ENCODE measurements at places on chromosomes 16 and 17.

GRCh38 chr16:69761983-69762813, at the start of gene WWP2:
TSS of gene WWP2 (plus strand) at chr16:69762332. CDS start at chr16:69787011, 24,679 bp downstream.
- DNase-seq, result peak; percentile 72

GRCh38 chr17:48704361-48705248, 17.7 kb downstream of the PRAC1 start:
- DNase-seq, result no peak

DNA sequence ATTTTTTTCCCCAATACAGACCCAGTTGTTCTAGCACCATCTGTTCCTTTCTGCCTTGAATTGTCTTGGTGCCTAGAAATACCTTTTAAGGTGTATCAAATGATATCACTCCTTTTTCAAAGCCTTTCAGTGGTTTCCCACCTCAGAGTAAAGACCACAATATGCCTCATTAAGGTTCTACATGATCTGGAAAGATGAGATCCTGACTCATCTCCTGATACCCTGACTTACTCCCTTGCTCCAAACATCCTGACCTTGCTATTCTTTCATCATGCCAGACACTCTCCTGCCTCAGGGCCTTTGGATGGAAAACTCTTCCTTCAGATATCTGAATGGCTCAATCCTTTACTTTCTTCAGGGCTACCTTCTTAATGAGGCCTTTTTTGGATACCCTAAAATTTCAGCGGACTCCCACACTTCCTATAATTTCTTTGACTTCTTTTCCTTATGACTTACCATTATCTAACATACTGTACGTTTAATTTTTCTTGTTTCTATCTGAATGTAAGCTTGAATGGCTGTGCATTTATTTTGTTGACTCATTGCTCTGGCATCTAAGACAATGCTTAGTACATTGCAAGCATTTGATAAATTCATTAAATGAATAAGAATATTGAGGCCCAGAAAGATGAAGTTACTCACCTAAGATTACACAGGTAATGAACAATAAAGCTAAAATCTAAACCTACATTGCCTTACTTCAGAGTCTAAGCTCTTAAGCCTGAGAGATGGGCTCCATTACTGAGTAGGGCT, 19.2 kb downstream of the FLOT2 start:
- no peak for DNase-seq

GRCh38 chr17:54887787-54888186, 12.9 kb upstream of the TOM1L1 start:
- no peak for DNase-seq

GRCh38 chr16:54942353-54942943, 11.8 kb downstream of the IRX5 start:
- no peak for DNase-seq

DNA sequence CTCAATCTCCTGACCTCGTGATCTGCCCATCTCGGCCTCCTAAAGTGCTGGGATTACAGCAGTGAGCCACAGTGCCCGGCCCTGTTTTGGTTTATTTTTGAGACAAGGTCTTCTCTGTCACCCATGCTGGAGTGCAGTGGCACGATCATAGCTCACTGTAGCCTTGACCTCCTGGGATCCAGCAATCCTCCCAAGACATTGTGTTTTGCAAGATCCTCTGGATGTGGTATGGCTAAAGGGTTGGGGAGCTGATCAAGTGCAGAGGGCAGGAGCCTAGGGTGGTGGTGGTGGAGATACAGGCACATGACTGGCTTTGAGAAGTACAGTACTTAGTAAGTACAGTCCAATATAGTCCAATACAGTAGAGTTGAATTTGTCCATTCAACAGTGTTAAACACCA, 16.6 kb upstream of the TNS4 start:
- DNase-seq, result no peak

- DNase-seq, result no peak
Observed at GRCh38 chr17:71067669-71068407, 898.5 kb downstream of the KCNJ2 start.

GRCh38 chr17:57463103-57463885, 207.0 kb downstream of the MSI2 start:
- peak; percentile 68 for DNase-seq

GRCh38 chr16:68265078-68265920, 973 bp downstream of the SLC7A6 start:
- DNase-seq, result peak; percentile 32

DNA sequence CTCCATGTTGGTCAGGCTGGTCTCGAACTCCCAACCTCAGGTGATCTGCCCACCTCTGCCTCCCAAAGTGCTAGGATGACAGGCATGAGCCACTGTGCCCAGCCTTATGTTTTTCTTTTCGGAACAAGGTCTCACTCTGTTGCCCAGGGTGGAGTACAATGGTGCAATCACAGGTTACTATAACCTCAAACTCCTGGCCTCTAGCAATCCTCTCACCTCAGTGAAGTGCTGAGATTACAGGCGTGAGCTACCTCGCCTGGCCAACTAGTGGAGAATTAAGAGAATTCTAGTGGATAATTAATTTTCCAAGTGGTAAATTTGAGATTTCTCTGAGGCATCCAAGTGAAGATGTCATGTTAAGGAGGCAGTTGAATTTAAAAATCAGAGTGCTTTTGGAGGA, 2.9 kb upstream of the FBXO47 start:
- DNase-seq, result no peak

DNA sequence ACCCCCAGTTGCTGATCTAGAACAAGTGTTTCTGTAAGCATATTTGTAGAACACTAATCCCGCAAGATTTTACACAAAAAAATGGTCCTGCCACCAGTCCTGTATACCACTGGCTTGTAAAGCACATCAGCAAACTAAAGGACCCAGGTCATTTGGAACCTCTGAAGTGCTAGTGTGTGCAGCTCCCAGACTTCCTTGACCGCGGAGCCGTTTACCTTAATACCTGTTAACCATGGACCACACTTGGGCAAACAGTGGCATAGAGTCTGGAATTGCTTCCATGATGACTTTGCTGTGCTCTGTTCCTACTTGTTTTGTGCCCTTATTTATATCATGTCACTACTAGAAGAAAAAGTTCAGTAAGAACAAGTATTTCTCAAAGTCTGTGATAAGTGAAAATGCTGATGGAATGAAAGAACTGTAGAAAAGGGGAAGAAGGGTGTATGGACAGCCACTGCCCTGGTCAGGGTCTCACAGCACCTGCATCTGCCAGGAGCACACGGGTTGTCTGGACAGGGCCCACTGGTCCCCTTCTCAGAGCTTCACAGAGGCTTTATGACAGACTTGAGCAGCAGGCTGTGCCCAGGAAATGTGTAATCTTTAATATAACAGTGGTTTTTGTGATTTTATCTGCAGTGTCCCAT, 29.3 kb downstream of the ALDH3A2 start:
- DNase-seq, result no peak

DNA sequence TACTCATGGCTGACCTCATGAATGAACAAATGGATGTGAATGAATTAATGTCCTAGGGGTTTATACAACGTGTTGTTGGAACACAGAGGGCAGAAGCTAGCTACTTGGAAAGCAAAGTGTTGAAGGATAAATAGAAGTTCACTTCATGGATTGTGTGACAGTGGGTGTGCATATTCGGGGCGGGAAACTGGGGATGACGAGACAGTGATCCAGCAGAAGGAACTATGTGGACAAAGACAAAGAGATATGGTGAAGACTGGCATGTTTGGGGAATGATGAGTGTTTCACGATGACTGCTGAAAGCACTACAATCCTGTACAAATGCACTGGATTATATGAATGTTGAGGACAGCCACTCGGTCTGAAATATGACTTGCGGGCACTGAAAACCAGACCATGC, 250.5 kb upstream of the C16orf82 start:
- DNase-seq, result no peak

DNA sequence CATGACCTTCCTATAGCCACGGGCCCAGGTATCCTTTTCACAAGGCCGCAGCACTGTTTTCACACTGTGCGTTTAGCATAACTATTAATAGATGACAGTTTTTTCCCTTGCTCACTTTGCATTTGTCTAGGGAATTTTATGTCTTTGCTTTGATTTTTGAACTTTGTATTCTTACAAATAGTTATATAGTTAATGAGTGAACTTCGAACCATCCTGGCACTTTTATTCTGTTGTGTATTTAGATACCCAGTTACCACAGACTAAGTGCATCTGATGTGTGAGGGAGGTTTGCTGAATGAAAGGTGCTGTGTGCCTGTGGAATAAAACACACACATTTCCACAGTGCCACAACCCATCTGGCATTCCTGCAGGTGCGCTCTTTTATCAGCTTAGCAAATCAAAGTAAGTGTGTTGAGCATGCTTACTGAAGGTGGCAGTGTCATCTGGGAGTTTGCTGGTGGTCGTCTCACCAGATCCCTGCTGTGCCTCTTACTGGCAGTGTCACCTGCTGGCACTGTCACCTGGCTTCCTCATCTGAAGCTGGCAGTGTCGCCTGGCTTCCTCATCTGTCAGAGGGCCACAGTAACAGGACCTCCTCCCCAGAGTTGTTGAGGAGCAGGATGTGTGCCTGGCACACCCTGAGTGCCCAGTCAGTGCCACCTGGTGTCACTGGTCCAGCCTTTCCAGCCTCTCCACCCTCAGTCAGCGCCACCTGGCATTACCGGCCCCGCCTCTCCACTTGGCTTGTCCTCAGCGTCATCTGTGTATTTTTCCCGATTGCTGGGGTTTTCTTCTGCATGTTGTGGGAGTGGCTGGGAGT, 37.6 kb downstream of the USP10 start:
- no peak for DNase-seq

- DNase-seq, result no peak
Observed at GRCh38 chr17:10745231-10745630, 15.4 kb upstream of the TMEM220 start.

- no peak for DNase-seq
Observed at GRCh38 chr16:13438064-13438463, 481.9 kb upstream of the ERCC4 start.

DNA sequence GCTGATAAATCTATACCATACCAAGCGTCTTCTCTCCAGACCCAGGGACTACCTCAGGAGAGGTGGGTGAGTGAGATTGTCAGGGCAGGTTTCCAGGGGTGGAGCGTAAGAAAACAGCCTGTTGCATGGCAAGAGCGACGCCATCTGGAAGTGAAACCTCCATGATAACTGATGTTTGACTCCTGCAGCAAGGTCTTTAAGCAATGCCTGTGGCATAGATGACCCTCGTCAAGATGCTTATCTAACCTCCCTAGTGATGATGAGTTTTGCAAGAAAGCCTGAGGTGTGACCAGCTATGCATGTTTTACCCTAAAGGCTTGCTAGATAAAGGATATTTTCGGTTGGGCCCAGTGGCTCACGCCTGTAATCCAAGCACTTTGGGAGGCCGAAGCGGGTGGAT, 71.6 kb downstream of the GSG1L start:
- no peak for DNase-seq

DNA sequence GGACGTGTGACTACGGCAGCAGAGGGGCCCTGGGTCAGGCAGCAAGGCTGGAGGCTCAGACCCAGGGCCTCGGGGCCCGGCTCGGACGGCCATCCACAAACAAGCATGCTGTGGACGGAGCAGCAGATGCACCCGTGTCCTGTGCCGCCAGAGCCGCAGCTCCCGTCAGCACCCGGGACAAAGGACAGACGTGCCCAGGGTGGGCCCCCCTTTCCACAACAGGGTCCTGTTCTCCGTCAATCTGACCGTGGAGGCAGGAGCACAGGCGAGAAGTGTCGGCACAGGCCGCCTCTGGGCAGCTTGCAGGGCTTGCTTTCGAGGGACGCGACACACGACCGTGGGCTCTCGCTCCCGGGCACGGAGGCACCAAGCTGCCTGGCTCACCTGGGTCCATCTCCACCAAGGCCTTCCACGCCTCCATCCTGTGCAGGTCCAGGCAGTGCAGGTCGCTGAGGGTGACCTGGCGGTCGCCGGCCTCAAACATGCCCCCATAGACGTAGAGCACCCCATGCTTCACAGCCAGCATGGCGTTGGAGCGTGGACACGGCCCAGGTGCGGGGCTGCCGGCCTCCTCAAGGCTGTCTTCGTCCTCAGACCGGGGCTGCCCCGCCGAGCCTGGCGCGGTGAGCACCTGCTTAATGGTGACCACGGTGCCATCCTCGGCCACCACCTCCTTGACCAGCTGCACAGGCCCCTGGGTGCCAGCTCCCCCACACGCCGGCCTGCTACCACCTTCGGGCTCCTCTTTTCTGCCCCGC, 56.7 kb downstream of the KLHDC4 start:
- DNase-seq, result no peak

- no peak for DNase-seq
Observed at GRCh38 chr16:71263582-71263981, 25.6 kb downstream of the CMTR2 start.

- no peak for DNase-seq
Observed at GRCh38 chr16:23206986-23207385, 24.4 kb downstream of the SCNN1G start.

GRCh38 chr17:50212121-50212843, 10.9 kb upstream of the COL1A1 start:
- DNase-seq, result no peak

DNA sequence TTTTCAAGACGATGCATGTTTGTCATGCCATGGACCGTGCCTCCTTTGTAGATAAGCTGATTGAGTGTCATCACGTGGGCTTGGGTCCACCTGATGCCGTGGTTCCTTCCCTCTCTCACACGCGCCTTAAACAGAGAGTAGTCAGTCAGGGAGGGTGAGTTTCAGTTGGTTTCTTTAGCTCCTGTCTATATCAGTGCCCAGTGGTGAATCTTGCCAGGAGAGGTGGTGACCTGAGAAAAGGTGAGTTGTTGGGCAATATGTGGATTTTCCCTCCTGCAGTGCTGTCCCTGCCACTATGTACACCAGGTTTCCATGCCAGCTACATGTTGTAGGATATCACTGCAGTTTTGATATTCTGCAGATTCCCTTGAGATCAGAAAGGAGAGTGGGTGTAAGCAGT, 129.7 kb downstream of the LAT start:
- no peak for DNase-seq

DNA sequence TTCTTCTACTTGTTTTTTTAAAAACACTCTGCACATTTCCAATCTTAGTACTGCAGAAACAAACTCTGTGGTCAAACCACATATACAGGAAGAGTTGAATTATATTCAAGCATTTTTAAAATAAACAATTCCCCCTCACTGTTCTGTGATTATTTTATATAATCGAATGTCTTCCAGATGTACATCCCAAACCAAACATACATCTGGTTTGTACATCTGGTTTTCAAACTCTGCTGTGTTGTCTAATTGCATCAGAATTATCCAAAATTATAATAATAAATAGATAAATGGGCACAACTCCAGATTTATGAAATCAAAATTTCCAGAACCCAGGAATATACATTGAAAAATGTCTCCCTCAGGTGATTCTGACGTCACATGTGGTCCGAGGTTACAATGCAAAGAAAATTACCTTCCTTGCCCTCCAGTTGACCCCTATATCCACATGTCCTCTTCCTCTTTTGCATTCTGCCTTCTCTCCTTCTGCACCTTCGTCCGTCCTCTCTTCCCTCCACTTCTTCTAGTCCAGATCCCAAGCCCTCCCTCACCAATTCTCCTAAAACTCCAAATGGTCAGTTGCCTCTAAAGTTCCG, 13.3 kb upstream of the CCDC144A start:
- no peak for DNase-seq

- DNase-seq, result no peak
Observed at GRCh38 chr17:68942389-68942788, 12.8 kb downstream of the ABCA8 start.

- DNase-seq, result no peak
Observed at GRCh38 chr17:37761059-37761458, 16.2 kb upstream of the HNF1B start.

GRCh38 chr17:19338031-19338990, 24.2 kb downstream of the B9D1 start:
- DNase-seq, result peak; percentile 46

GRCh38 chr17:59791603-59792457, 84.4 kb downstream of the VMP1 start:
- DNase-seq, result no peak
